ENCODE measurements at places on chromosomes 1 and 21.
A peak's percentile ranks its signal among the peaks of the same experiment; 100 is the strongest.

GRCh38 chr1:3786468-3787348 is 9.6 kb downstream of the LRRC47 start:
- peaks cover 54% of the 10 kb centered on the region for H3K36me3 ChIP-seq
- peak overlapping the region; percentile 97 for H3K27ac ChIP-seq
- no peaks in the 10 kb centered on the region for H3K27me3 ChIP-seq
- H3K4me1 ChIP-seq: peaks cover 20% of the 10 kb centered on the region

- no peak for DNase-seq
- H3K27me3 ChIP-seq: no peaks in the 10 kb centered on the region
- peaks cover 41% of the 10 kb centered on the region for H3K4me1 ChIP-seq
Measured at GRCh38 chr1:35085421-35085820, 6.2 kb downstream of the ZMYM1 start.

DNA sequence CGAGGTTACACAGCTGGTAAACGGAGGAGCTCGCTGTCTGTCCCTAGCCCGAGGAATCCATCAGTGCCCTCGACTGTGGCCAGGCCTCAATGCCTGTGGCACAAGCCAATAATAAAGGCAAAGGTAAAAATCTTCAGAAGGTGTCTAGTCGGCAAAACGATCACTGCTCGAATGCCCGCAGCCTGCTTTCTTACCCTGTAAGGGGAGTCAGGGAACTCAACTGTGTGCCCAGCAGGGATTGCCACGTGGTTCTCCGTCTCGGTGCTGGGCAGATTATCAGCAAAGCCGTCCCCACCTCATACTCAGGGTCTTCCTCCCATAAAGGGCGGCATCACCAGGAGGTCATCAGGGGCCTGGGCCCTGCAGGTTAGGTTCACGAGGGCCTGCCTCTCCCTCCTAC is 103.4 kb downstream of the PAX7 start:
- H3K27ac ChIP-seq: no peak overlapping the region
- H3K4me1 ChIP-seq: no peaks in the 10 kb centered on the region
- no peak overlapping the region for H3K4me3 ChIP-seq

DNA sequence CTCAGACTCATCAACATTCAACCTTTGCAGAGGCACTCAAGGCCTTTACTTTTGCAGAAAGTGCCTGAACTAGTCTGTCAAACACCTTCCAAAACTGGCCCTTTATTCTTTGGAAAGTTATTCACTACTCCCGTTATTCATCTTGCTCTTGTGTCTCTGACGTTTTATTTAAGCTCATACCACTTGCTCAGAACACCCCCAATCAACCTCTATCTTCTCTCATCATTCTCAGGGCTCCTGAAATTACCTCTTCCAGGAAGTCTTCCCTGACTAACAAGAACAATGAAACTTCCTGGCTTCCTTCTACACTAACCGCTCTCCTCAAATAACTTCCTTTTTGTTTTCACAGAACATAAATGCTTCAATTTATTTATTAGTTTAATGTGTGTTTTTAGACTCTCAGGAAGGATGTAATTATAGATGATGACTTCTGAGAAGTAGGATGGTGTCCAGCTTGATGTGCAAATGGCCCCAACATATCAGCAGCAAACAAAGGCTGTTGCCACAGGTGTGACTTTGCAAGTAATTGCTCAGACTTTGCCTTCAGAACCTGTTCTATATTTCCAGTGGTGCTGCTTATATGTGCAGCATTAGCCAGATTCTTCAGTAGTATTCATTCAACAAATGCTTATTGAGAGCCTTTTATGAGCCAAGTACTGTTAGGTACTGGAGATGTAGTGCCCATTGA is 22.8 kb upstream of the BATF3 start:
- H3K27me3 ChIP-seq: peaks cover 16% of the 10 kb centered on the region
- peak overlapping the region; percentile 3 for H3K27ac ChIP-seq
- no peak for DNase-seq

Data from central memory CD8-positive, alpha-beta T cell (primary cell).